Activated CD4-positive, alpha-beta T cell treated with anti-CD3 and anti-CD28 coated beads for 48 hours (primary cell): ENCODE measurements at places on chromosomes 2 and 18.
A peak's percentile ranks its signal among the peaks of the same experiment; 100 is the strongest.

- peak; percentile 43 for DNase-seq
Observed at GRCh38 chr2:27441958-27442919, at the start of gene KRTCAP3. KRTCAP3 (plus strand) TSS chr2:27442381; CDS start chr2:27442413, 32 bp downstream.

GRCh38 chr2:111168528-111169239, 48.0 kb downstream of the BCL2L11 start:
- peak; percentile 84 for DNase-seq

GRCh38 chr18:61556862-61557261, 223.6 kb downstream of the CDH20 start:
- no peak for DNase-seq

GRCh38 chr2:112757265-112757664, 7.1 kb downstream of the CKAP2L start:
- no peak for DNase-seq

DNA sequence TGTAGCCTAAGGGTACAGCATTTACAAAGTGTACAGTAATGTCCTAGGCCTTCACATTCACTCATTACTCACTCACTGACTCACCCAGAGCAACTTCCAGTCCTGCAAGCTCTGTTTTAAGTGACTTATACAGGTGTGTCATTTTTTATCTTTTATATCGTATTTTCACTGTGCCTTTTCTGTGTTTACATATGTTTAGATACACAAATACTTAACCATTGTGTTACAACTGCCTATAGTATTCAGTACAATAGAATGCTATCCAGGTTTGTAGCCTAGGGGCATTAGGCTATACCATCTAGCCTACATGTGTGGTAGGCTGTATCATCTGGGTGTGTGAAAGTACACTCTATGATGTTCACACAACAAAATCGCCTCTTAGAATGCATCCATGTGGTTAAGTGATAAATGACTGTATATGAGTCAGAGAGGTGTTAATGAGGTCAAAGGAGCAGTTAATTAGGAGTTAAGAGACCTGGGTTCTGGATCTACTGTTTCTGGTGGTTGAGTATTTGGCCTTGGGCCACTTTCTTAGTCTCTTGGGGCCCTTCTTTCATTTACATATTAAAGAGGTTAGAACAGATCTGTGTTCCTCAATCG, 149.1 kb downstream of the GREB1L start:
- DNase-seq: no peak

DNA sequence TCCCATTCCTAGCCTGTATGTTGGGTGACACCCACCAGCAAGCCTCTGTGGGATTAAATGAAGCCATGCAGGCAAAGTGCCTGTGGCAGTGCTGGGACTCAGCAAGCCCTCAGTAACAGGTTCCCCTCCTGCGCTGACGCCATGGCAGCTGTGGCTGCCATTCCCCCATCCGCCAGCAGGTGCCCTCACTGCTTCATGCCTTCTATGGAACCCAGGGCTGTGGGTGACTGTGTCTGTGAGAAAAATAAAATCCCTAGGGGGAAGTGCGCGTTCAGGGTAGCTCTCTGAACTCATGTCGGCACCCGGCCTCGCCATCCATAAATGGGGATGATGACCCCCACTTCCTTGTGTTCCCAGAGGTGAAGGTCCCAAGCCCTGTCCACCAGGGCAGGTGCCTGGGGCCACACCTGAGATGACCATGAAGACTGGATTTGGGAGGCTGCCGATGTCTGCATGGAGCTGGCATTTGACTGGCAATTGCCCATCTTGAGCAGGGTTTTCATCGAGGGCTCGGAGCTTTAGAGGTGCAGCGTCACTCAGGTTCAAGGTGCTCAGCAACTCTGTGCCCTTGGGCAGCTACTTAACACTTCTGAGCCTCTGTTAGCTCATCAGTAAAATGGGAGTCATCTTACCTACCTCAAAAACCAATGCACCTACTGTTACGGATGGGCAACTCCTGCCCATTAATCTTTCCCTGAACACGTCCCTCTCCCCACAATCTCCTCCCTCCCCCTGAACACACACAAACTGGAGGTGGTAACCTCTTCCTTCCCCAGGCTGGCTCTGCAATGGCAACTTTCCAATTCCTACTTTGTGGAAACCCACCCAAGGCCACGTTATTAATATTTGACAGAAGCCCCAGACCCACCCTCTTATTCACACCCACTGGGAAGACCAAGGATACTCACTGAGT, 2.9 kb upstream of the MAL start:
- DNase-seq: peak; percentile 92

DNA sequence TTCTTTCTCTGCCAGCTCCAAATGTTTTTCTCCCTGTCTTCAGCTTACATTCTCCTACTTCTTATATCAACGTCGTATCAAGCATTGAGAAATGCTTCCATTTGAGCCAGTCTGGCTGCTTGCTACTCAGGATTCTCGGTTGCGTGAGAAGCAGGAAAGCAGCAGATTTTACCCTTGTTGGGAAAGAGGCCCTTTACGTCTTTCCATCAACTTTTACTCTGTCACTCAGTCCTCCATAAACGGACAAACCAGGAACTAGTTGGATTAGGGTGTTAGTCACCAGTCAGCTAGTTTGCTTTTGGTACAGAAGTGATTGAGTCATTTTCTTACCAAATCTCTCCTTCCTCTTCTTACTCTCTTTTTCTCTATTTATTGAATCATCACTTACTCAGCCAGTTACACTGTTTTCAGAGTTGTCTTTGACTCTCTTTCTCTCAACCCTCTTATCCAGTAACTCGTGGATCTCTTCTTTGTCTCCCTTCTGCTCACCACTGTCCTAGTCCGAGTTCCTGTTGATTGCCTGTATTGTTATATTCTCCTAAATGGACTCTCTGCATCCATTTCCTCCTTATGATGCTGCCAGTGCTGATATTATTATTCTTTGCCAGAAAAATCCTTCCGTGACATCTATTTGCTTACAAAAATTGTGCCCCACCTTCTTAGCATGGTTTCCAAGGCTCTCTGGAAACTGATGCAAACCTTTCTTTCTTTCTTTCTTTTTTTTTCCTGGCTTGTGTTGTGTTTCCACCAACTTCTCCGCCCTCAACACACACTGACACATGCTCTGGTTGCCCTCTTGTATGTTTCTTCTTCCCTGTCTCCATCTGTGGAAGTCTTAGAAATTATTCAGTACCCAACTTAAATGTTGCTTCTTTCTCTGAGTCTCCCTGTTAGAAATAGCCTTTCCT, 61.5 kb downstream of the VRK2 start:
- no peak for DNase-seq

DNA sequence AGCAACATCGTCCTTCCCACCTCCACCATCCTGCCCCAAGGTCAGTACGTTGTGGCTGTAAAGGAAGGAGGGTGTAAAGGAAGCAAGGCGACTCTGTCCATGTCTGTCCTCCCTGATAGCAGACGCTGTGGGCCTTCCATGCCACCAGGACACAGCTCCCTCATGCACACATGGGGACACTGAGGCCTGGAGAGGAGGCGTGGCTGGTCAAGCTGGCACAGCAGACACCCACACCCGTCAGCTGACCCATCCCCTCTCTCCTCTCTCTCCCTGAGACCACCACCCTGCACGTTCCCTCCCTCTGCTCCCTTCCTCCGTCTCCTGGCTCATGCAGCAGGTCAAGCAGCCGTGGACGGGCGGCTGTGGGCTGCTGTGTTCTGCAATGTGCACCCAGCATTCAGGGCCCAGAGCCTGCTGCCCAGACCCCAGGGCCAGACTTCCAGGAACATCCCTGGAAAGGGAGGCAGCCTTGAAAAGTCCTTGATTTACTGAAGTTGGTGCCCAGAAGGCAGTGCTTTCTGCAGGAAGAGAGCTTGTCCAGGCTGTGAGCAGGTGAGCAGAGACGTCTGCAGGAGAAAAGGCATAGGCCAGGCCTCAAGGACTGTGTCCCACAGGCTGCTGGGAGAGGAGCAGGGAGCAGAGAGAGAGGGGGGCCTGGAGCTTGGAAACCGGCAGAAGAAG, 133.6 kb downstream of the DDX1 start:
- DNase-seq: no peak

DNA sequence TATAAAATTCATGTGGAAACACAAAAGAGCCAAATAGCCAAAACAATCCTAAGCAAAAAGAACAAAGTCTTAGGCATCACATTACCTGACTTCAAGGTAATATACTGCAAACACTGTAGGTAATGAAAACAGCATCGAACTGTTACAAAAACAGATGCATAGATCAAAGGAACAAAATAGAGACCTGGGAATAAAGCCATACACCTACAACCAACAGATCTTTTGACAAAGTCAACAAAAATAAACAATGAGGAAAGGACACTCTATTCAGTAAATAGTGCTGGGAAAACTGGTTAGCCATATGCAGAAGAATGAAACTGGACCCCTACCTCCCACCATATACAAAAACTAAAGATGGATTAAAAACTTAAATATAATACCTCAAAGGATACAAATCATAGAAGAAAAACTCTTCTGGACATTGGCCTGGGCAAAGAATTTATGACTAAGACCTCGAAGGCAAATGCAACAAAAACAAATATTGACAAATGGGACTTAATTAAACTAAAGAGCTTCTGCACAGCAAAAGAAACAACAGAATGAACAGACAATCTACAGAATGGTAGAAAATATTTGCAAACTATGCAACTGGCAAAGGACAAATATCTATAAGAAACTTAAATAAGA, 218.0 kb downstream of the PHLPP1 start:
- no peak for DNase-seq

GRCh38 chr2:62222674-62223073, 26.8 kb downstream of the B3GNT2 start:
- no peak for DNase-seq

DNA sequence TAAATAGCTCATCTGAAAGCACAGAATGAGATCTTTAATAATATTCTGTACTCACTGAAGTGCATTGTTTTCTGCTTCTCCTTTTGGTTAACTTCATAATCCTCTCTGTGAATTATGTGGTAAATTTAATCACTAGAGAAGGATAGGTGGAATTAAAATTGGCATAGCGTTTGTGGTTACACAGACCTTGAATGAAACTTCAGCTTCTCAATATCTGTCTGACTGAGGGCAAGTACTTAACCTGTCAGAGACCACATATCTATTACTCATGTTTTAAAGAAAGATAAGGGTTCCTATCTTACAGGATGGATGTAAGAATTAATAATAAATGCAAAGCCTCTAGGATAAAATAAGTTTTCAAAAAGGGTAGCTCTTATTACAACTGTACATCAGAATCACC, 861.8 kb downstream of the TRIB2 start:
- no peak for DNase-seq

DNA sequence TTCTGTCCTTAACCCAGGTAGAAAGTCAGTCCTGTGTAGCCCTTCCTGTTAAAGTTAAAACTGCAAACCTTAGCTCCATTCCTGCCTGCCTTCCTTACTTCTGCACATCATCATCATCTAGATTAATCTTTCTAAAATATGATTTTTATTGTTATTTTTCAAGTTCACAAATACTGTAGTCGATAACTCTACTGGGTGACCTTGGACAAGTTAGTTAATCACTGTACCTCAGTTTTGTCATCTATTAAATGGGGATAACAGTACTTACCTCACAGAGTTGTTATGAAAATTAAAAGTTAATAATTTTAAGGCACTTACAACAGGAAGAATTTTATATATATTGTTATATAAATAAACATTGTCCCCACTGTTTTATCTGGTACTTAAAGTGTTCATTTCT, 2.5 kb upstream of the YPEL5 start:
- no peak for DNase-seq

DNA sequence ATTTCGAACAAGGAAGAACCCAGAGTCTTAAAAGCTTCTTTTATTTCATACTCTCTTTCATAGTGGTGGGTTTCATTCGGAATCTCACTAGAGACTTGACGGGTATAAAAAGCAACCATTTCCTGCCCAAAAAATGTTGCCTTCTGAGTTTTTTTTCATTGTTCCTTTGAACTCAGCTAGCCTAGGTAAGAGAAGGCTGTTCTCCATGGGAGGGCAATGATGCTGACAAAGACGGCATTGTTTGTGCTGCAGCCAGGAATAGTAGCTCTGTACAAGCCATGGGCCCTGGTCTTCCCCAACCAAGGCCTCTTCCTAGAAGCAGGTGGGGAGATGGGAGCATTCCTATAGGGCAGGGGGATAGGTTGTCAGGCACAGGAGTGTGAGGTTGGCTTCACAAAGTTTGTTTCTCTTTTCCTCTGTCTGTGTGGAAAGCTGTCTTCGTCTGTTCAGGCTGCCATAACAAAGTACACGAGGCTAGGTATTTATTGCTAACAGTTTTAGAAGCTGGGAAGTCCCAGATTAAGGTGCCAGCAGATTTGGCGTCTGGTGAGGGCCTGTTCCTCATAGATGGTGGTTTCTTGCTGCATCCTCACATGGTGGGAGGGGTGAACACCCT, 405.1 kb downstream of the NBAS start:
- DNase-seq: no peak

GRCh38 chr2:30421026-30421603, 25.9 kb upstream of the LCLAT1 start:
- no peak for DNase-seq

- DNase-seq: no peak
Observed at GRCh38 chr18:37407571-37407970, 158.0 kb downstream of the CELF4 start.

DNA sequence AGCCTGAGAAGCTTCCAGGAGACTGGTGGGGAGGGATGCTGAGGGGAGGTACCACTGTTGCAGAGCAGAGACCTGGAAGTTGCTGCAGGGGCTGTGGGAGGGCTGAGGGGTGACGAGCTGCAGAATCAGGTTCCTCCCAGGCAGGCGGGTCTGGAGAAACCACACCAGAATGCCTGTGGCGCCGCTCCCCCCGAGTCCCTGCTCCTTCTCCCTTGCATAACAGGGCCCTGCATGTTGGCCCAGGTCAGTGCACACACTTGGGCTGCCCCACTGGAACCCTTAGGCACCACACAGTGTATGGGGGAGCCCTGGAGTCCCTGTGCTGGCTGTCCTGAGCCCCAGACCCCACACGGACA, 60.4 kb downstream of the ARL4C start:
- no peak for DNase-seq

DNA sequence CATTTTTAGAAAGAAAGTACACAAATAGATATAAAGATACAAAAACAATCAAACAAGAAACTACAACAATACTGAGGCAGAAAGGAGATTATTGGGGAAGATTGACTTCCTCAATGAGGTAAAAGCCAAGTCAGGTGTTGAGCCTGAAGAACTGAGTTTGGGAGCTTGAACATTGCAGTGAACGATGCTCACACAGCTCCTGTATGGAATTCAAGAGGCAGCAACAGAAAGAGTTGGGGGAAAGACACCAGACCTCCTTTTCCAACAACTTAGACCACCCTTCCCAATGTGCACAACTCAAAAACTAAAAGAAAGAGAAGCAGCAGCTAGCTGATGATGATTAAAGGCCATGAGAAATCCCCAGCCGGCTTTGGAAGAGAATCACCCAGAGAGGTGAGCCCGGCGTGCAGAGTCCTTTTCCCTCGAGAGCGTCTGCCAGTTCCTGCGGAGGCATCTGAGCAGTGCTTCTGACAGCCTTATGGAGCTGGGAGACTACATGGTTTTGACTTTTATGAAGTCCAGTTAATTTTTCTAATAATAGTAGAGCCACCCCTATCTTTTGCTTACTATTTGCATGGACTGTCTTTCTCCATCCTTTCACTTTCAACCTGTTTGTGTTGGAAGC, 106.9 kb upstream of the RFX8 start:
- DNase-seq: no peak

DNA sequence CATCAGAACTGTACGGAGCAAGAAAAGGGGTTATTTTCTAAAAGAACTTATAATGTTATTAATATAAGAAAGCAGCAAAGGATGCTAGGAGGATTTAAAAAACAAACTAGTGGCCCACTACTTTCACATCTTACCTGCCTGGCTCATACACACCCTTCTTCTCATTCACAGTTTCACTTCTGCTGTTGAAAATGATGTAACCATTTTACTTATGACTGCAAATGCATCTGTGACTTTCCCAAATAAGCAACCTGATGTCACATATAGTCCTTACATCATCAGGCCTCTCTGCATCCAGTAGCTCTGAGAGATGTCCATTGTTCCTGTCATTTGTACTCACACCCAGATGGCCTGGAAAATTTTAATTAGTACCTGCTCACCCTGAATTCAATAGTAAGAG, 101.8 kb upstream of the MYO3B start:
- no peak for DNase-seq
